ENCODE measurements at places on chromosomes 2 and 18.

GRCh38 chr2:188979187-188980114, 5.3 kb downstream of the COL3A1 start:
- no peak for DNase-seq

DNA sequence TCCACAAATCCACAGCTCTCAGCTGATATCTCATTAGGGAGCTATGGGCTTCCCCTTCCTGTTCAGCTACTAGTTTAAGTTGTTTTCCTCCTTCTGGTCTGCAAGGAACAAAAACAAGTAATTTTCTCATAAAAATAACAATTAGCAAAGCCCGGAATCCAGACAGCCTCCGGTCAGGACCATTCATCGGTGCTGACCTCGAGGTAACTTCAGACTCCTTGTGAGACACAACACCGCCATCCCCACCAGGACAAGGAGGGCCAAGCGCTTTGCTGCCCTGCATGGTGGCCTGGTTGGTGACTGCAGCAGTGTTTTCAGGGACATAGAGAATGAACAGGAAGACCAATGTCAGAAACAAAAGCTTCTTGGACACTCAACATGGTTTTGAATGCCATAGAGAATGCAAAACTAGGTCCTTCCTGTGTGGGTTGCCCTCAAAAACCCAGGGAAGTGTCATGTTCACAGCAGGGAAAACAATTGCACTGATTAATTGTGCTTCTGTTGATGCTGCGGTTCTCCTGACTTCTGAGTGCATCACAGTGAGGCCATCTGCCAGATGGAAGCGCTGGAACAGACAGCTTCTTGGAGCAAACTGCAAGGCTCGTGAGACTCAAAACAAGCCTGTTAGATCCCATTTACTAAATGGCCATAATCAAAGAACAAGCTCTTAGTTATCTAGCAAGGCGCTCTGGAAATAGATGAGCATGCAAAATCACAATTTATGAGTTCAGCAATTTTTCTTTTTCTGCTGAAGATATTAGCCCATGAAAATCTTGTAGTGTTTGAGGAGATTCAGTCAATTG, 77.1 kb downstream of the HS1BP3 start:
- DNase-seq: peak; percentile 73

DNA sequence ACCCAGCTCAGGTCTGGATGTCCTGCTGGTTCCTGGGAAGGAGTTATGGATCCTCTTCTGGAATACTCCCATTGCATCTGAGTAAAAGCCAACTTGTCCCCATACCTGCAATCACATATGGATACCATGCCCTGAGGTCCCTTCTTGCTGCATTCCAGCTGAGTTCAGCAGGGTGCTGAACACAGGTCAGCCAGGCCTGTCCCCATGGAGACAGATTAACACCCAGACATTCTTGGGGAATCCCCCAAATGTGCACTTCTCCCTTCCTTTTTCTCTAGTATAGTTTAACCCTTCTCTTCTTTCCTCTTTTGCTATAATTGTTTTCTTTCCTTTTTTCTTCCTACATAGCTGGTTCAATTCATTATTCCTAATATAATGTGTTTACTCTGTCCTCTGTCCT, 799.6 kb upstream of the HS6ST1 start:
- DNase-seq: no peak

DNA sequence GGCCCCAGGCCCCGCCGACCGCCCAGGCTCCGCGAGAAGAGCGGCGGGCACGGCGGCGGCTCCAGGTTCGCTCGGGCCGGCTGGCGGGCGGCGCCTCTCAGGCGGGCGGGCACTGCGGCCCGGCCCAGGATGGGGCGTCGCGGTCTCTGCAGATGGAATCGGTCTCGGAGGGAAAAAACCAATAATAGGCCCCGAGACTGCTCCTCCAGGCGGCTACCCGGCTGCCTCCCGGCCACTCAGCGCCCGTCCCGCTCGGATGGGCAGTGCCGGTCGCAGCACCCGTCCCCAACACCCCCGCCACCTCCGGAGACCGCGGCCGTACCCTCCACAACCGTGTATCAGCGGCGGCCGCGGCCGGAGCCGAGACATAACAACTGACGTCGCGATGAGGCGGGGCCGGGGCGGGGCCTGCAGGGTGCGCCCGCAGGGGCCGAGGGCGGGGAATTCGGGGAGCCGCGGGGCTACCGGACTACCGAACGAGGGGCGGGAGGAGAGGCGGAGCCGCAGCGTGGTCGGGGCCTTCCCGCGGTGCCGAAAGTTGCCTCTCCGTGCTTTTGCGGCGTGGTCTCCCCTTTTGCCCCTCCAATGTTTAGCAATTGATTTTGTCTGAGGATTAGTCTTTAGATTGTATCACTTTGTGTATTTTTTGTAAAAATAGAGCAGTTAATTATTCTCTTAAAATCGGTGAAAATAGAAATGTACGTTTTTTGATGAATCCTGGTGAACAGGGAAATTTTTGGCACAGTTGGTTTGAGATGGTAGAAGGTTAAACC, at the start of gene RNF103:
Gene RNF103 (minus strand): TSS at position 372 of the 773 bp plus-strand sequence. CDS start 979 bp downstream, outside the sequence.
- peak; percentile 96 for DNase-seq

DNA sequence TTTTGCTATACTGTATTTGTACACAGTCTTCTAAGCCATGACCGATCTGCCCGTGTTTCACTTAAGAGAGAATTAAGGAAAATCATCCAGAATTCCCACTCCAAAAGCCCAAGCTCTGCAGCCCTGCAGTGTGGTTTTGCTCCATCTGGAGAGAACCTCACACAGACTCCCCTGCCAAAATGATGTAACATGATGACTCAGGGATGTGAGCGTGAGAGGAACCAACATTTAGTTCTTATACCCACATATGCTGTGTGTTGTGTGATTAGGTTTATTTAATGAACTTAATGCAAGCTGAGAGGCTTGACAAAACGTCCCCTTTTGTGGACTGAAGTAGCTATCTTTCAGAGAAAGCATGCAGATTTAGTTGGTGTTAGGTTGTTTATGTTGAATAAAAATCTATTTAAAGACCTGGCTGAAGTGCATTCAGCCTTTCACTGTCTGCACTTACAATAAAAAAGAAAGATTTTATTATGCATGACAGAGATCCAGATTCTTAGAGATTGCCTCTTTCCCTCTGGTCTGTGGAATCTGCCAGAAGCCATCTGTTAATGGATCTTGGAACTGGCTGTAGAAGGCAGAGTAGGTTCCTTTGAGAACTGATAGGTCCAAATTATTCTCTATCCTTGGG, 6.3 kb downstream of the RAB12 start:
- DNase-seq: no peak
